Spinal cord (tissue), 10 donors: ENCODE measurements at places on chromosomes 2 and 18. TPM values are rescaled to one million over a fixed set of nuclear protein-coding genes. Genes with fewer than 3 reads are reported as not detected.
A peak's percentile ranks its signal among the peaks of the same experiment; 100 is the strongest.

GRCh38 chr2:65576278-65576677 lies 143.9 kb upstream of the SPRED2 start:
- H3K27me3 ChIP-seq = peaks cover 2% of the 10 kb centered on the region
- no peaks in the 10 kb centered on the region for H3K4me1 ChIP-seq
- no peak overlapping the region for H3K27ac ChIP-seq
- no peak for DNase-seq
- no peaks in the 10 kb centered on the region for H3K36me3 ChIP-seq
- no peak overlapping the region for H3K4me3 ChIP-seq

- H3K4me1 ChIP-seq = peaks cover 15% of the 10 kb centered on the region
- H3K36me3 ChIP-seq = no peaks in the 10 kb centered on the region
- peaks cover 4% of the 10 kb centered on the region for H3K27me3 ChIP-seq
- no peak overlapping the region for H3K27ac ChIP-seq
- H3K4me3 ChIP-seq = no peak overlapping the region
- no peak for DNase-seq
These were observed 64.6 kb upstream of the ACKR3 start for GRCh38 chr2:236505041-236505440.

DNA sequence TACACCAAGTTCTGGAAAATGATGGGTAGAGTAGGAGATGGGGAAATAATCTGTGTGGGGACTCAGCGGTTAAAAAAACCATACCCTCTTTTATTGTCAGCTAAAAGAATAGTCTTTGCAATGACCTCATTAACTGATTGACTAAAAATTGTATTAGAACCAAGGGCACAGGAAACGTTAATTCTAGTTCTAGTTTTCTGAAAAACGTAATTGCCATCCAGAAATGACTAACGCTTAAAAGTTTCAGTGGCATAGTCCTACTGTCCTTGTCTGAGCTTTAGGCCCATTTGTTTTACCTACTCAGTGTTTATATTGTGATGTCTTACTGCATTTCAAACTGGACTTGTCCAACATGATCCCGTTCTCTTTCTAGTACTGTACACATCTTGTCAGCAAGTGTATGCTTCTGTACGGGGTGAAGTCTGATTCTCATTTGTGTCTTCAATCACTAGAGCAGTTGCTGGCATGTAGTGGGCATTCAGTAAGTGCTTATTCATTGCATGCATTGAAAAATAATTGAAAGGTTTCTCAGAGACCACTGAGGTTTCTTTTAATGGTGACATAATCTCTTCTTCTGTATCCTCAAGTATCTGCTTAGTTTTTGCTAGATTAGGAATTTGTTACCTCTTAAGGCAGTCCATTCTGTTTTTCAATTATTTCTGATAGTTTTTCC lies 81.5 kb downstream of the ZNF407 start:
- no peaks in the 10 kb centered on the region for H3K36me3 ChIP-seq
- DNase-seq = no peak
- H3K4me3 ChIP-seq = no peak overlapping the region
- H3K4me1 ChIP-seq = no peaks in the 10 kb centered on the region
- H3K27me3 ChIP-seq = no peaks in the 10 kb centered on the region

- peaks cover 40% of the 10 kb centered on the region for H3K36me3 ChIP-seq
- peak; percentile 91 for DNase-seq
- peaks cover 78% of the 10 kb centered on the region for H3K4me1 ChIP-seq
- H3K4me3 ChIP-seq = peak overlapping the region; percentile 7
- peak overlapping the region; percentile 89 for H3K27ac ChIP-seq
These were observed 4.9 kb downstream of the HOXD3 start for GRCh38 chr2:176161825-176162626.

DNA sequence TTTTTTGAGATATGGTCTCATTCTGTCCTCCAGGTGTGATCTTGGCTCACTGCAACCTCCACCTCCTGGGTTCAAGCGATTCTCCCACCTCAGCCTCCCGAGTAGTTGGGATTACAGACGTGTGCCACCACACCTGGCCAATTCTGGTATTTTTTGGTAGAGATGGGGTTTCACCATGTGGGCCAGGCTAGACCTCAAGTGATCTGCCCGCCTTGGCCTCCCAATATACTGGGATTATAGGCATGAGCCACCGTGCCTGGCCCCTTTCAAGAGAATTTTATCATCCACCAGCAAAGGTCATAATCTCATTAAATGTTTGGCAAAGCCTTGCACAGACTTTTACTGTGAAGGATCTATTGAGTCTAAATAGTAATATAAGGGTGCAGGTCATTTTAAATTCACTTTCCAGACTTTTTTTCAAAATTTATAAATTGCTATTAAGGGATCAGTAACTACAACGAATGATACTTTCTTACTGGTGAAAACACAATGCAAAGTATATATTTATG lies 2.5 kb downstream of the HADHA start:
- no peaks in the 10 kb centered on the region for H3K27me3 ChIP-seq
- peaks cover 7% of the 10 kb centered on the region for H3K36me3 ChIP-seq
- H3K4me3 ChIP-seq = no peak overlapping the region
- H3K4me1 ChIP-seq = peaks cover 14% of the 10 kb centered on the region
- no peak overlapping the region for H3K27ac ChIP-seq

- no peaks in the 10 kb centered on the region for H3K4me1 ChIP-seq
- H3K36me3 ChIP-seq = no peaks in the 10 kb centered on the region
- H3K27me3 ChIP-seq = no peaks in the 10 kb centered on the region
- H3K27ac ChIP-seq = no peak overlapping the region
These were observed 51.2 kb downstream of the SLC14A2 start for GRCh38 chr18:45666520-45666919.

- peaks cover 38% of the 10 kb centered on the region for H3K36me3 ChIP-seq
- H3K27me3 ChIP-seq = no peaks in the 10 kb centered on the region
- H3K27ac ChIP-seq = no peak overlapping the region
These were observed 14.2 kb upstream of the GAL3ST2 start for GRCh38 chr2:241762321-241762932.

DNA sequence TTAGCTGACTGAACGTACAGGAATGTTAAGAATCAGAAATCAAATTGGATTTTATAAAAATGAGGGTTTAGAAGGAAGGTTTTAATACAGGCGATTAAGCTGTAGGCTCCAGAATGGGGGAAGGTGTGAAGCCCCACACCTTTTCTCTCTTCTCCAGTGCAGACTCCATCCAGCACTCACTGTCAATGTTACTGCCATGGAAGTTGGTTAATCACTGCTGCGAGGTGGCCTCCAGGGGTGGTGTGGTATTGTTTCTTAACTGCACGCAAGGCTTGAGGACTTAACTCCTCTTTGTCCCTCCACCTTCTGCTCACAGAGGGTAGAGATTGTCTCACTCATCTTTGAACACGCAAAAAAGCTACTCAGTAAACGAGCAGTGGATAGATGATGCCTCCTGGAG lies 26.9 kb upstream of the YWHAQ start:
- peaks cover 12% of the 10 kb centered on the region for H3K4me1 ChIP-seq
- H3K4me3 ChIP-seq = no peak overlapping the region
- H3K27me3 ChIP-seq = no peaks in the 10 kb centered on the region

- no peak overlapping the region for H3K27ac ChIP-seq
These were observed 7.4 kb downstream of the IL36A start for GRCh38 chr2:113012436-113013335.

- DNase-seq = no peak
- no peak overlapping the region for H3K4me3 ChIP-seq
- H3K4me1 ChIP-seq = peaks cover 5% of the 10 kb centered on the region
- H3K27me3 ChIP-seq = no peaks in the 10 kb centered on the region
These were observed 31.1 kb downstream of the DRC1 start for GRCh38 chr2:26432859-26433258.

DNA sequence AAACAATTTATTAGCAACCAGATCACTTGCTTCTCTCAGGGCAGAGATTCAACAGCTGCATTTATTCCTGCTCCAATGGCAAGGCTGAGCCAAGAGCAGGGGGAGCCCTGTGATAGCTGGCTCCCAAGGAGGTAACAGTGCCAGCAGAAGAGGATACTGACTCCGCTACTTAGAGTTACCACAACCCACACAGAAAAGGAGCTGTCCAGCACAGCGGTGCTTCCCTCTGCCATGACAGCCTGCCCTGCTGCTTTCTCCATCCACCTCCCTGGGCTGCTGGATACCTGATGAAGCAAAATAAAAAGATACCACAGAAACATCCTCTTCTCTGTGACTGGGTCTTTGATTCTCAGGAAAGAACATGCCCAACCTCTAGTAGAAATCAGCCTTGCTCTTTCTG lies 467.2 kb downstream of the LRRTM4 start:
- H3K27ac ChIP-seq = no peak overlapping the region
- H3K4me1 ChIP-seq = no peaks in the 10 kb centered on the region
- no peaks in the 10 kb centered on the region for H3K36me3 ChIP-seq
- DNase-seq = no peak
- H3K27me3 ChIP-seq = no peaks in the 10 kb centered on the region

DNA sequence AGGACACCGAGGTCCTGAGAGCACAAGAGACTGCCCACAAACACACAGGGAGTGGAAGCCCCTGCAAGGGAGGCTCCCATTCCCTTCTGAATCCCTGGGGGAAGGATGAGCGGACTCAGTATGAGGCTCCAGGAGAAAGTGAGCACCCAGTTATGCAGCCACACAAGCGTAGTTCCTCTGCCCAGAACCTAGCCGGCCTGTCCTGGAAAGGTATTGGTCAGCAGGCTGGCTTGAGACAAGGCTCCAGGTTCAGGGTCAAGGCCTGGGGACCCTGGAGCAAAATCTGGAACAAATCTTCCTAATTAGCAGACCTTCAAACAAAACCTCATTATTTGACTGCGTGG lies 1.2 kb upstream of the CAPG start:
- no peak overlapping the region for H3K27ac ChIP-seq
- H3K36me3 ChIP-seq = no peaks in the 10 kb centered on the region
- peaks cover 12% of the 10 kb centered on the region for H3K27me3 ChIP-seq
- DNase-seq = no peak
- H3K4me1 ChIP-seq = peaks cover 12% of the 10 kb centered on the region

DNA sequence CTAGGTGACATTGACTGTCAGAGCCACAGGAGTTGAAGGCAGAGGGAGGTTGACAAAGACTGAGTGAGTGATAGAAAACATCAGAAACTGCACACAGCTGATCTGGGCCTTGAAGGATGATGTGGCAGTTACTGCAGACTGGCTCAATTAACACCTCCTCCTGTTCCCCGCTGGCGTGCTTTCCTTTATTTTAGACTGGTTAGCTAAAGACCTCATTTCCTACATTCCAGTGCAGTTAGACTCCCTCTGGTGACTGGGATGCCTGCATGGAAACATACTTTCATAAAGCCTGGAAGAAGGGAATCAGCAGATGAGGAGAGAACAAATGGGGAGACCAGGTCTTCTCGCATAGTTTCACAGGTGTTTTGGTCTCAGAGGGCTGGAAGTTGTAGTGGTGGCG lies 7.1 kb downstream of the TPGS2 start:
- H3K36me3 ChIP-seq = peaks cover 8% of the 10 kb centered on the region
- no peaks in the 10 kb centered on the region for H3K4me1 ChIP-seq
- no peak for DNase-seq
- no peak overlapping the region for H3K4me3 ChIP-seq

GRCh38 chr18:44465381-44465841 lies 215.3 kb upstream of the SETBP1 start:
- H3K4me3 ChIP-seq = no peak overlapping the region
- peak overlapping the region; percentile 12 for H3K27ac ChIP-seq
- H3K36me3 ChIP-seq = no peaks in the 10 kb centered on the region
- no peak for DNase-seq
- no peaks in the 10 kb centered on the region for H3K4me1 ChIP-seq
- no peaks in the 10 kb centered on the region for H3K27me3 ChIP-seq

DNA sequence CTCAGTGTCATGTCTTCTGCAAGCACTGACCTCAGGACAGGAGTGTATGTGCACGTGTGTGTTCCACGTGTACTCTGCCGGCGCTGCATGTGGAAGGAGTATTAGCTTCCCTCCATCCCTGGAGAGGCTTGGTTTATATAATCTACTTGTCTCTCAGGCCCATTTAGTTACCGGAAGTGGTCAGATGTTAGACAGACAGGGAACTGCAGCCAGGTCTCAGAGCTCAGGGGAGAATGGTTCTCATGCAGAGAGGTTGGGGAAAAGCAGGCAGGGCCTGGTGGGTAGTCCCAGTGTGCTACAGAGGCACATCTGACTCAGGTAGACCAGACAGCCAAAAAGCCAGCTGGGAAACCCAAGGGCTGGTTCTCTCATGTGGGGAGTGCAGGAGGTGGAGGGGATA lies 167.9 kb downstream of the CTIF start:
- no peak for DNase-seq
- H3K4me3 ChIP-seq = no peak overlapping the region
- no peak overlapping the region for H3K27ac ChIP-seq
- H3K4me1 ChIP-seq = peaks cover 17% of the 10 kb centered on the region

- H3K36me3 ChIP-seq = no peaks in the 10 kb centered on the region
- no peak overlapping the region for H3K4me3 ChIP-seq
- peaks cover 14% of the 10 kb centered on the region for H3K4me1 ChIP-seq
- H3K27me3 ChIP-seq = no peaks in the 10 kb centered on the region
- peak; percentile 89 for DNase-seq
These were observed 129.9 kb downstream of the MARCHF4 start for GRCh38 chr2:216242365-216242764.

DNA sequence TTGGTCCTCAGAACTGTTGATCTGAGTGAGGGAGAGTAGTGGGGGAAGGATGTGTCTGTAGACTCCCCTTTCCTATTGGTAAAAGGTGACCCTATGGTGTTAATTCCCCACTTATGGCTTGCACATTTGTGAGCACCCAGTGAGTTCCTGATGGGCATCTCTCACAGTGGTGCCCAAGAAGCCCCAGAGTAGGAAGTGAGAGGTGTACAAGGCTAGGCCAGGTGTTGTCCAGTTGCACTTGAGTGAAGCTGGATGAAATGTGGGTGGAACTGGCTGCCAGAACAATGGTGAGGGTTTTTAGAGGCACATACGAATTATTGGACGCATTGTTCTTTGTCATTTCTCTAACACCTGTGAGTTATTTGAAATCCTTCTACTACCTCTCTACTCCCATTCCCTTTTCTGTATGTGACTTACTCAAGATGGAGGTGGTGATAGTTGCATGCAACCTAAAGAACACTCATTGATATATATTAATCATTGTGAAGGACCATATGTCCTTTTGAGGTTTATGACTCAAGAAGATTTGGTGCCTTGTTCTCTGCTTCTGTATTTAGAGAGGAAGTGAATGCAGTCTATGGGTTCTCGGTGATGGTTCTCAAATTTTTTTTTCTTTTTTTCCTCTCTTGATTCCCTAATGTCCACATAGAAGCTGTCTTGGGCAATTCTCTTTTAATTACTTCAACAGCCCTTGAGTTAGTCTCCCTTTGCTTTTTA lies 162.7 kb downstream of the FSHR start:
- no peak for DNase-seq
- no peaks in the 10 kb centered on the region for H3K27me3 ChIP-seq
- no peak overlapping the region for H3K27ac ChIP-seq
- no peak overlapping the region for H3K4me3 ChIP-seq
- H3K4me1 ChIP-seq = no peaks in the 10 kb centered on the region

Gene SALL3
- 28.8 TPM for total RNA-seq

Gene TXNDC2
- total RNA-seq = 0.17 TPM

Gene BOLL
- not detected for total RNA-seq

Gene XIRP2
- total RNA-seq = 0.59 TPM

Gene DCDC2C
- 0.99 TPM for total RNA-seq

Gene ST8SIA3
- total RNA-seq = 38.1 TPM

Gene CYS1
- total RNA-seq = 2.0 TPM

Gene TCF7L1
- 3.4 TPM for total RNA-seq

Gene UGT1A5
- total RNA-seq = not detected

Gene IL1F10
- total RNA-seq = not detected

Gene UNC80
- 37.8 TPM for total RNA-seq

Gene FMNL2
- 150 TPM for total RNA-seq

Gene NEB
- 8.5 TPM for total RNA-seq

Gene CXCR2
- total RNA-seq = 3.3 TPM

Gene IL36B
- not detected for total RNA-seq
